SW480 (cell line): ENCODE measurements at places on chromosomes 3 and 15.

- peak; percentile 31 for DNase-seq
These were observed 116.3 kb downstream of the CLSTN2 start for GRCh38 chr3:140051019-140051957.

DNA sequence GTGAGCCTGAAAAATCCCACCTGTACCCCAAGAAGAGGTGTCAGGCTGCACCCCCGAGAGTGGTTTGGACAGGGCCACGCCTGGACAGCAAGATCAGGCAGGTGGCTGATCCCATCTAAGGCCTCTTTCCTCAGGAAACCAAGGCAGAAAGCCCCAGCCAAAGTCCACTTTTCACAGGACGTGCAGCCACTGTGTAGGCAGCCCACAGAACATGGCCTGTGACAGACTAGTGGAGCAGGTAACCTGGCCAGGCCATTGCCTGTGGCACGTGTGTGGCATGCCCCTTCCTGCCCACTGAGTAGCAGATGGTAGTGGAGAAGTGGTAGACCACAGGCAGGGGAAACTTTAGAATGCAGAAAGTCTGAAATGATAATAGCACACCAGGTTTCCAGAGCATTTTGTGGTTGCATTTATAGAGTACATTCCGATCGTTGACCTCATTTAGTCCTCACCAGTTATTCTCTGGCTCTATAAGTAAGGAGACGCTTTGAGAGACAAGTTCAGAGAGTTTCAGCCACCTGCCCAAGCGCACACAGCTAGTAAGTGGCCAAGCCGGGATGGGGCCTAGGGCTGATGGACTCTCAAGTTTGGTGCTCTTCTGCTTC is 68.7 kb downstream of the AAGAB start:
- peak; percentile 56 for DNase-seq

- DNase-seq: no peak
These were observed 325.9 kb upstream of the TBL1XR1 start for GRCh38 chr3:177523067-177523675.

- no peak for DNase-seq
These were observed 149.9 kb downstream of the FOXP1 start for GRCh38 chr3:71433631-71434030.

DNA sequence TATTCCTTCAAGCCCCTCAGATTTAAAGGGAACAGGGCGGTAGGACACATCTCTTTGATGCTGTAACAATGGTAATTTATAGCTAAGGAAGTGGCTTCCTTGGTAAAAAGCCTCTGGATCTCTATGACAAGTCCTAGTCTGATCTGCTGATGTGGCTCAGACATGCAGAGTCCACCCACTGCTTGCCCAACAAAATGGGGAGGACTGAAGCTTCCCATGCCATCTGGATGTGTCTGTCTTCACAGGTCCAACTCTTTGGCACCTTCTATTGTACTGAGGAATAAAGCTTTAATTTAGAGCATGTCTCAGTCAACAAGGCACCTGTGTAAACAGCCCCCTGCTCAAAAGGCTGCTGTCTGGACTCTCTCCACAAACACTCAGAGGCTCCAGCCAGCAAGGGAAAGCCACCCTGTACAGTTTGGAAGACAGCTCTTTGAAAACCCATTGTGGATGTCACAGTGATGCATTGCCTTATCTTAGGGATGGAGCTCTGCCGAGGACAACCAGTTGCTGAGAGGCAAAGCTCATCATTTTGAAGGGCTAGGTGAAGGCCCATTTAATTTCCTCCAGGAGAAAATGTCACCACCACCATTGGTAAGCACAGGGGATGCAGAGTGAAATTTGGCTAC is 348.6 kb upstream of the GRM7 start:
- peak; percentile 27 for DNase-seq

GRCh38 chr3:169494982-169495381 is 168.5 kb downstream of the MECOM start:
- DNase-seq: no peak

GRCh38 chr15:35038626-35039451 is 46.3 kb downstream of the NANOGP8 start:
- no peak for DNase-seq

DNA sequence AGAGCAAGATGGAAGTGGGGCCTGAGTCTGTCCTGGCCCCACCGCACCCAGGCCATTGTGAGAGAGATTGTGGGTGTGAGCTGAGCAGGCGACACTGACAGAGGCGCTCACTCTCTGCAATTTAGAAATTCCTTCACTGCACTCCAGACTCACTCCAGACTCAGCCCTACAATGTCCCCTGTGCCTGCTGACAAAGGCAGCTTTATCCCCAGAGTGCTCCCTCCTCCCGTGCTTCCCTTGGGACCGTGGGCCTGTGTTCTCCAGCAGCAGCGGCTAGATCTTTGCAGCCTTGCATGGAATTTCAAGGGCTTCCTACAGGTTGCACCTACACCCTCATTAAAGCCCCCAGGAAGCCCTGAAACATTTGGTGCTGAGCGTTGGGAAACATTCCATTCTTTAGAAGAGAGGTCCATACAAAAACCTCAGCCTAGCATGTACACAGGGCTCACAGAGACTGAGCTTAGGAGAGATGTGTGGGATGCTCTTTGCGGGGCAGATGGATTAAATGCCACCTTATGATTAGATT is 1.3 kb upstream of the IL16 start:
- no peak for DNase-seq

- no peak for DNase-seq
These were observed 239.3 kb downstream of the SLC9A9 start for GRCh38 chr3:143608966-143609365.

GRCh38 chr15:73108676-73109075 is 56.4 kb downstream of the NEO1 start:
- DNase-seq: no peak

GRCh38 chr3:167876620-167877281 is 141.2 kb downstream of the SERPINI1 start:
- peak; percentile 59 for DNase-seq

DNA sequence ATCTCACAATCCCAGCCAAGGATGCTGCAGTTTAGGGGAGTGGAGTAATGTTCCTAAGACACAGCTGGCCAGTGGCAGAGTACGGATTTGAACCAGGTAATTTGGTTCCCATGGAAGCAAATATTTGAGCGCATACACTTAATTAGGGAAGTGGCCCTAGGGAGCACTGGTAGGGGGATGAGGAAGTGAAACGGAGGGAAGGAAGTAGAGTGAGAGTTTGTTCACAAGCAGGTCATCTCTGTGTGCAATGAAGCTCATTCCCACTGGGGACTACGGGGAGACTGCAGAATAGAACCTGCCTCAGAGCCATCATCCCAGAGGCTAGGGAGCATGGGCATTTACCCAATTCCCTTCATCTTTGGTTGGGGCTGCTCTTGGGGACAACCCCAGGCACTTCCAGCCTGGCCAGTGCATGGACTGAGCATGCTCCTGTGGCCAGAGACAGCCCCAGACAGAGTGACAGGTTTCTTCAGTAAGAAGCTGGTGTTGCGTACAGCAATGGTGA is 317.2 kb upstream of the PROK2 start:
- no peak for DNase-seq

- no peak for DNase-seq
These were observed 20.1 kb downstream of the ALS2CL start for GRCh38 chr3:46673151-46674030.

- no peak for DNase-seq
These were observed 16.0 kb downstream of the TRAIP start for GRCh38 chr3:49840388-49840787.

DNA sequence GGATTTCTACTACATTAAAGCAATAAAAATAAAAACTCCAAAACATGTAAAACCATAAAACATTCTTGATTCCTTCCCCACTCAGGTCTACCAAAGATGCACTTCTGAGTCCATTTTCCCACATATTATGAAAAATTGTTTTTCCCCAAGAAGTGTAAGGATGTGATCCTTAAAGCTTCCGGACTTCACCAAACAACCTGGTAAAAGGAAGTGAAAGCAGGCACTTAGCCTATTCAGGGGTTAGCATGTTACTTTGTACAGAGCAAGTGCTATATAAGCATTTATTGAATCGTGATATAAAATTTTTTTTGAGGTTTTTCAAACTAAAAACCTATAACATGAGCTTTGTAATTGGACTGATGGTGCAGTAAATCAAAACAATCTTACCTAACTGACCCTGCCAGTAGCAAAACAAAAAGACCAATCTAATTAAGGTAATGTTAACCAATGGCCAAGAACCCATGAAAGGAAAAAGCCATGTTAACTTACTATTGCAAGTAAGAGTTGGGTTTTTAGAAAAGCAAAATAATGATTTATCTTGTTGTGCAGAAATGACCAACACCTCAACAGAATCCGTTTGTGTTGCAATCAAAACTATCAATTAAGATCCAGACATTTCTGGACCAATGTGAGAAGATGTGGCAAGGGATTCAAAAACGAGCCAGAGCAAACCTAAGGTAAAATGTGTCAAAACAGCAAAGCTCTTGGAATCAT is 1.8 kb downstream of the SETD2 start:
- DNase-seq: no peak

- DNase-seq: no peak
These were observed 400.0 kb downstream of the FOXP1 start for GRCh38 chr3:71183549-71183948.

GRCh38 chr3:46466871-46467403 is 2.2 kb upstream of the LTF start:
- no peak for DNase-seq

DNA sequence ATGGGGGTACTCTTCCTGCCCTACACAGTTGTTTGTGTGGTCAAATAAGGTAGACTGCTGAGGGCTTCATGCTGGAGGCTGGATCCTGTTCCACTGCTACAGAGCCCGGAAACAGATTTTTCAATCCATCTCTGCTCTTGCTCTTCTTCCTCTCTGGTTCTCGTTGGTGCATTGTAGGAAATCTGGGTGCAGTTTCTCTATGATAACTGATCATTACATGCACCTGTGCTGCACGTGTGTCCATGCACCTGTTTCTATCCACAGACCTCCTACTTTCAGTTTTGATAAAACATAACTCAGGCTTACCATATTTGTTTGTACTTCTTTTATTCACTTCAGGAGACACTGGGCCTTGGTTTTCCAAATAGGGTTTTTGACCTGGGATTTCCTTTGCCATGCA is 21.3 kb downstream of the MINAR1 start:
- DNase-seq: no peak

- no peak for DNase-seq
These were observed 28.4 kb downstream of the SMAD6 start for GRCh38 chr15:66730168-66731021.

GRCh38 chr15:86591994-86592735 is 512.5 kb downstream of the AGBL1 start:
- no peak for DNase-seq

GRCh38 chr3:28008235-28008634 is 233.2 kb upstream of the CMC1 start:
- no peak for DNase-seq

- DNase-seq: no peak
These were observed 344.4 kb downstream of the CADM2 start for GRCh38 chr3:85303156-85303555.
